ENCODE measurements at places on chromosomes 6 and 20.

- DNase-seq = no peak
Measured at GRCh38 chr6:108501559-108501958, 59.2 kb upstream of the FOXO3 start.

- no peak for DNase-seq
Measured at GRCh38 chr6:51028276-51028675, 209.6 kb downstream of the TFAP2B start.

- peak; percentile 15 for DNase-seq
Measured at GRCh38 chr6:47241742-47242482, 67.8 kb downstream of the TNFRSF21 start.

GRCh38 chr20:44738813-44739477 lies 6.7 kb upstream of the KCNK15 start:
- peak; percentile 11 for DNase-seq

DNA sequence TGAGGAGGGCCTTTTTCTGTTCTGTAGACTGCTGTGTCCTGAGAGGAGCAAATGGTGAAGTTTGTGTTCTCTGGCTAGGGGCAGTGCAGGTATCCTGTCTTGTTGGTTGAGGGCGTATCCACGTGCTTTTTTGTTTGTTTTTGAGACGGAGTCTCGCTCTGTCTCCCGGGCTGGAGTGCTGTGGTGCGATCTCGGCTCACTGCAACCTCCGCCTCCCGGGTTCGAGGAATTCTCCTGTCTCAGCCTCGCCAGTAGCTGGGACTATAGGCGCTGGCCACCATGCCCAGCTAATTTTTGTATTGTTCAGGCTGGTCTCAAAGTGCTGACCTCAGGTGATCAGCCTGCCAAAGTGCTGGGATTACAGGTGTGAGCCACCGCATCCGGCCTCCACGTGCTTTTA lies 10.8 kb upstream of the PXDC1 start:
- DNase-seq = no peak

Data from AML-193 (cell line).